Diencephalon (tissue), 1 donor: ENCODE measurements at places on chromosomes 2 and 18. TPM values are rescaled to one million over a fixed set of nuclear protein-coding genes. Genes with fewer than 3 reads are reported as not detected.

The CLEC4F gene
- total RNA-seq, result not detected

The TLK1 gene
- total RNA-seq, result 40.8 TPM

The CXXC1 gene
- 46.1 TPM for total RNA-seq

The ALK gene
- 21.0 TPM for total RNA-seq

The EGR4 gene
- 0.23 TPM for total RNA-seq

The FBXO11 gene
- total RNA-seq, result 151 TPM

The DUSP19 gene
- 10.6 TPM for total RNA-seq

The VWC2L gene
- total RNA-seq, result 30.0 TPM

The INHBB gene
- total RNA-seq, result 11.3 TPM

The NCKAP1 gene
- total RNA-seq, result 217 TPM

The UGT1A5 gene
- total RNA-seq, result not detected

The UGT1A10 gene
- total RNA-seq, result not detected

The CCDC74B gene
- 9.2 TPM for total RNA-seq

The FARP2 gene
- total RNA-seq, result 40.6 TPM

The RAX gene
- 0.23 TPM for total RNA-seq

The CNTNAP5 gene
- total RNA-seq, result 66.2 TPM

The TSPYL6 gene
- 0.23 TPM for total RNA-seq

The SOWAHC gene
- total RNA-seq, result 27.7 TPM

The IL36B gene
- total RNA-seq, result not detected

The NGEF gene
- total RNA-seq, result 65.0 TPM

The SERTAD2 gene
- total RNA-seq, result 4.2 TPM

The MYO5B gene
- total RNA-seq, result 6.5 TPM

The CYP20A1 gene
- total RNA-seq, result 33.7 TPM

The CDH20 gene
- total RNA-seq, result 20.8 TPM

The MTHFD2 gene
- 31.1 TPM for total RNA-seq

The SRD5A2 gene
- 0.23 TPM for total RNA-seq

The TBR1 gene
- total RNA-seq, result 3.9 TPM

The GKN2 gene
- total RNA-seq, result not detected

The AP1S3 gene
- total RNA-seq, result 8.8 TPM
